ENCODE measurements at places on chromosomes 6 and 20.

DNA sequence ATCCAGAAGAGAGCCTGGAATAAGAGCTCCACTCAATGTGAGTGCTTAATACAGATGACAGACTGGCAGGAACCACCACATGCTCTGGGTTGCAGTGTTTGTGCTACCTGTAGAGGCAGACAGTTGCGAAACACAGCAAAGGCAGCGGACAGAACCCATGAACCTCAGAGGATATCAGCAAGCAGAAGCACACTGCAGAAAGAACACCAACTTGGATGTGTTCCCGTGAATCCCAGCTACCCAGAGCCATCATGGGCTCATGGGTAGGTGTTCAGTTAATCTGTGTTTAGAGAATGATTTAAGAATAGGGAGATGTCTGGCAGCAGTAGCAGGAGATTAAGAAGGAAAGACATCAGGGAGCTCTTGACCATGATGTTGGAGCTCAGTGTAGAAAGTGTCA, 133.3 kb upstream of the FOXQ1 start:
- no peak for DNase-seq

DNA sequence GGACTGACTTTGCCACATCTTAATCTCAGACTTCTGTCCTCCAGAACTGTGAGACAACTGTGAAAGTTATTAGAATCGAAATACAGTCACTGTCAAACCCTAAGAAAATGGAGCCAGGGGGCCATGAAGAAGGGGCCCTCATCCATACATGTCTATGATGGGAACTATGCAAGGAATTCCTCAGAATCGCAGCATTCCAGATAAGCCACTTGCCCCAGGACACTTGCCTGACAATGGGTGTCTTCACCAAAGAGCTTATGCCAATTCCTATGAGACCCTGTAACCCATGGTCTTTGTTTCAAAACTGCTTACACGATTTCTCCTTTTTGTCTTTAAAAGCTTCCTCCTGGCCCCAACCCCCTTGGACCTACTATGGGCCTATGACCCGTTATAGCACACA, 90.4 kb upstream of the FOXP4 start:
- no peak for DNase-seq

GRCh38 chr6:118810420-118811027, 83.4 kb upstream of the ASF1A start:
- DNase-seq, result no peak

GRCh38 chr20:3993109-3993508, 22.2 kb downstream of the RNF24 start:
- no peak for DNase-seq

- DNase-seq, result no peak
These were observed 71.1 kb upstream of the CTNNBL1 start for GRCh38 chr20:37622728-37623127.

GRCh38 chr6:148693882-148694484, 52.8 kb upstream of the UST start:
- no peak for DNase-seq

GRCh38 chr6:117558818-117559217, 43.5 kb downstream of the GOPC start:
- DNase-seq, result no peak

GRCh38 chr20:1225783-1226654, at the start of gene RAD21L1:
Gene RAD21L1 (plus strand): TSS chr20:1226044. CDS start chr20:1228454, 2,410 bp downstream.
- peak; percentile 61 for DNase-seq

DNA sequence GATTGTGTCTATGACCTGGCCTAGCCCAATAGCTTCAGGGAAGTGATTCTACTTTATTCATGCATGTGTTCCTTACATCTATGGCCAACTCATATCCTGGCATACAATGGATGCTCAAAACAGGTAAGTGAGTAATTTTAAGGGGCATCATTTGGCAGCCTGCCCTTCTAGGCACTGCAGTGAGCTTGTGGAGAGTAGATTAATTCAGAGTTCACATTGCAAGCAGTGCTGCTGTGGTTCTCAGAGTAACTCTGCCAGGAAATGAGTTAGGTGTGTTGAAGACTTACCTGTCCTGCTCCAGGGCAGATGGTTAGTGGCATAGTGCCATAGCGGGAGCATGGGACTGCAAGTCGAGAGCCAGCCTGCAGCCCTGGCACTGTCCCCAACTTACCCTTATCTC, 158.0 kb downstream of the SCP2D1 start:
- no peak for DNase-seq

- no peak for DNase-seq
These were observed 69.0 kb downstream of the ZHX3 start for GRCh38 chr20:41248368-41249024.

- no peak for DNase-seq
These were observed 90.9 kb downstream of the GJA10 start for GRCh38 chr6:89984926-89985750.

DNA sequence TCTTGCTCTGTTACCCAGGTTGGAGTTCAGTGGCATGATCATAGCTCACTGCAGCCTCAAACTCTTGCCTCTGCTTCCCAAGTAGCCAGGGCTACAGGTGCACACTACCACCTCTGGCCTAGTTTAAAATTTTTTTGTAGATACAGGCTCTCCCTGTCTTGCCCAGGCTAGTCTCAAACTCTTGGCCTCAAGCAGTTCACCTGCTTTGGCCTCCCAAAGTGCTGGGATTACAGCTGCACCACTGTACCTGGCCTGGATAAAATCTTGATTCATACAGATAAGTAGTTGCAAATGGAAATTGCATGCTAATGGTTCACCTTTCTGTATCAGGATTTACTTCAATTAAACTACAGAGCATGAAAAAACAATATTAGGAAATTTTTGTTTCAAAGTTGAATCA, 4.2 kb downstream of the CD2AP start:
- DNase-seq, result no peak

DNA sequence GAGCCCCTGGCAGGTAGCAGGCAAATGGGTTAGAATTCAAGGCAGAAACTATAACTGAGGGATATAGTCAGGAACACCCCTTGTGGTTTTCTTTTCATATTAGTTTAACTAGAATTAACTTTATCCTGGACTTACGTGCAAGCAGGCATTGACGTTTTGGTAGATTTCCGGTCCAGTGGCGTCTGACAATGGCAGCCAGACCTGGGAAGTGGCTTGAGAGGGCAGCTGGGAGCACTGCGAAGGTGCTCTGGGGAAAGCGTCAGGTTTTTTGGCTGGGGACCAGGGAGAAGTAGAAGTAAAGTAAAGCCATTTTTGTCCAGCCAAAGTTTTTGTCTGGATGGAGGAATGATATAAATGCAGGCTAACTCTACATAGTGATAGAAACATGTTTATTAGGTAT, 8.4 kb upstream of the ACSS1 start:
- DNase-seq, result no peak

DNA sequence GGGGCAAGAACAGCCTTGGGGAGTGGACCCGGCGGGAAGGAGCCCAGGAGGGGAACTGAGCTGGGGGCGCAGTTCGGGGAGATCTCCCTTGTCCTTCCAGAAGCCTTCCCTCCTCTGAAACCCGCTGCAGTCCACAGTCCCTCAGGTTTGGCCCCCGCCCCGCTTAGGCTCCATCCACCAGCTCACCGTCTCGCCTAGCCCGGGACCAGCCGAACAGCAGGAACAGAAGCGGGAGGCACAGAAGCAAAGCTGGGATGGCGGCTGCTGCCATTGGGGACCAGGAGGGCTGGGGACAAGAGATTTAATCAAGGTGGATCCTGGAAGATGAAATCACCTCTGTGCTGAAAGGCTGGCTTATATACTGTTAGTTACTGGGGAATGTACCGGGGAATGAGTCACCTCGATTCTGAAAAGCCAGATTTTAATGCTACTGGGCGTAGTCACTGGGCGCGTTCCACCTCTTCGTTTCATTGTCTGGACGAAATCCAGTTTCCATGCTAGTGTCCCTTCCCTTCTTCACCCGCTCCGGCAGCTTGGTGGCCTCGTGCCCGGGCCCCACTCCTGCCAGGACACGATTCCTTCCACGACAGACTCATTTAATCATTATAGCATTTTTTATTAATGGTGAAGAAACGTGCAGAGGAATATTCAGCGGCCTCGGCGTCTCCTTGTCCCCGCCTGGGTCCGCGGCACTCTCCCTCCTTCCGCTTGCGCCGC, at the start of gene RAET1L:
Gene RAET1L, minus strand, starts transcription at position 332 of the 717 bp plus-strand sequence. Its CDS starts 61 bp downstream, at position 271.
- DNase-seq, result no peak

DNA sequence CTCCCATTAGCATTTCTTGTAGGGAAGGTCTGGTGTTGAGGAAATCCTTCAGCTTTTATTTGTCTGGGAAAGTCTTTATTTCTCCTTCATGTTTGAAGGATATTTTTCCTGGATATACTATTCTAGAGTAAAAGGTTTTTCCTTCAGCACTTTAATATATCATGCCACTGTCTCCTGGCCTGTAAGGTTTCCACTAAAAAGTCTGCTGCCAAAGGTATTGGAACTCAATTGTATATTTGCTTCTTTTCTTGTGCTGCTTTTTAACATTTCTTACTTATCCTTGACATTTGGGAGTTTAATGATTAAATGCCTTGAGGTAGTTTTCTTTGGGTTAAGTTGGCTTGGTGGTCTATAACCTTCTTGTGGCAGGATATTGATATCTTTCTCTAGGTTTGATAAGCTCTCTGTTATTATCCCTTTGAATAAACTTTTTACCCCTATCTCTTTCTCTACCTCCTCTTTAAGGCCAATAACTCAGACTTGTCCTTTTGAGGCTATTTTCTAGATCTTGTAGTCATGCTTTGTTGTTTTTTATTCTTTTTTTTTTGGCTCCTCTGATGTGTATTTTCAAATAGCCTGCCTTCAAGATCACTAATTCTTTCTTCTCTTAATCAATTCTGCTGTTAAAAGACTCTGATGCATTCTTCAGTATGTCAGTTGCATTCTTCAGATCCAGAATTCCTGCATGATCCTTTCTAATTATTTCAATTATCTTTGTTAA, 225.0 kb upstream of the ZNF217 start:
- no peak for DNase-seq

- DNase-seq, result no peak
These were observed 511.8 kb upstream of the ZNF337 start for GRCh38 chr20:26208296-26209091.

DNA sequence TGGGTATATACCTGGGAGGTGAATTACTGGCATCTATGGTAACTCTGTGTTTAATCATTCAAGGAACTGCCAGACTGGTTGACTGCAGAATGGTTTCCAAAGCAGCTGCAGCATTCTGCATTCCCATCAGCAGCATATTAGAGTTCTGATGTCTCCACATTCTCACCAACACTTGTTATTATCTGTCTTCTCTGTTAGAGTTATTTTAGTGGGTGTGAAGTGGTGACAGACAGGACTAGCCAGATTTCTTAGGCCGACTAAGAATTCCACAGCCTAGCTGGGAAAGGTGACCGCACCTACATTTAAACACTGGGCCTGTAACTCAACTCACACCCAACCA, 110.9 kb downstream of the TMEM170B start:
- no peak for DNase-seq

DNA sequence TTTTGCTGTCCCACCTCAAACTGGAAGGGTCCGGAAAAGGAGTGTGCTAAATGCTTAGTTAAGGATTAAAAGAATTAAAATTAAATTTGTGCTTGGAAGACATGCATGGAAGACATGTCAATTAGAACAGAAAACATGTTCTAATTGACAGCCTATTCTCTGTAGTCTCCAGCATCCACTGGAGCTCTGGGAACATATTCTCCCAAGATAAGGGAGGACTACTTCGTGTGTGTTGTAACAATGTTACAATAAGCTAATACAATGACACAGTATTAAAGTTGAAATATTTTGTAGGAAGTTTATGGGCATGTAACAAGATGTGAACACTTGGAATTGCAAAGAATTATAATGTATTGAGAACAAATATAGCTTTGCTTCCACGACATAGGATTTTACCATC, 567.4 kb upstream of the CITED2 start:
- no peak for DNase-seq

DNA sequence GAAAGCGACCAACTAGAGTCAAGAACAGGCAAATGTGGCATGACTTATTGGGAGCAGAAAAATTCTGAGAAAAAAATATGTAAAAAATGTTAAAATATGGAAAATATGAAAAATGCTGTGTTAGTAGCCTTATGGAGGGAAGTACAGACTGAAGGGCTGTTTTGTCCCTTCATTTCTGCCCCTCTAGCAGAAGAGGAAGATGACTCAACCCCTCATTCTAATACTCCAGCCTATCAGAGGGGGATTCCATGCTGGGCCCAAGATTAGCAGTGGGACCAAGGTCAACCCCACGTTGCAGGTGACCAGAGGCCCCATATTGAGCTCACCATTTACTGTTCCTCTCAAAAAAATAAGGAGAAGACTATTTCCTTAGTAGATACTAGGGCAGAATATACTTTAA, 8.4 kb downstream of the MUC21 start:
- no peak for DNase-seq

DNA sequence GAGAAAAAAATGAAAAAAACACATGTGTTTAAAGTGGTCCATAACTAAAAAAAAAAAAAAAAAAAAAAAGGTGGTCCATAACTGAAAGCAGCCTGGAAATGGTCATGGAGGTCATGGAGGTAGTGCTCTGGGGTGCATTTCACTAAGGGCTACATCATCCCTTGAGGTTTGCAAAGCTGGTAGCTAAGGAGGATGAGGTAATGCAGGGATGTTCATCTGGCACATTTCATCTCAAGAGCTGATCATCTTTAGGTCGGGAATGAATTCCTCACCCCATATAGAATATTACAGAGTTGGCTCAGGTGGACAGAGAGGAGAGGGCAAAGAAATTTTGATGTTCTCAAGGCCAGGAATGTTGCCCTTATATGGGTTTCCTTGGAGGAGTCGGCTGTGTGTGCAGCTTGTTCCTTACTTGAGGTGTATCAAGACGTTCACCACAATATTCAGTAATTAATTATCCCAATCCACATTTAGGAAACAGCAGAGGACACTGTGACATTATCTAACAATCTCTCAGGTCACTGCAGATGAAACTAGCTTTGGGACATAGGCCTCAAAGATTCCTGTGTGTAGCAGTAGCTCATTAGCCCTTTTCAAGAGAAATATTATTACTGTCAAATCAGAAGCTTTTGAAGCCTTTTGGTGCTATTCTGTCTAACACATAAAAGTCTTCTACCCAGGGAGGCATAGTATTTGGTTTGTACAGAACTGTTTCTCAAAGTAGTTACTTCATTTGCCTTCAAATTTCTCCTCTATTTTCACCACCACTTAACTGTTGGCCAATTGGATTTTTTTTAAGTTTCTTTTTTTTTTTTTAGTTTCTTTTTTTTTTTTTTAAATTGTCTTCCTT, 46.8 kb downstream of the CYP24A1 start:
- no peak for DNase-seq
